ENCODE measurements at places on chromosomes 4 and X.

GRCh38 chr4:179007755-179008154 is 1565.5 kb upstream of the AGA start:
- no peak for DNase-seq

GRCh38 chrX:84219551-84219950 is 31.6 kb upstream of the RPS6KA6 start:
- DNase-seq, result no peak

DNA sequence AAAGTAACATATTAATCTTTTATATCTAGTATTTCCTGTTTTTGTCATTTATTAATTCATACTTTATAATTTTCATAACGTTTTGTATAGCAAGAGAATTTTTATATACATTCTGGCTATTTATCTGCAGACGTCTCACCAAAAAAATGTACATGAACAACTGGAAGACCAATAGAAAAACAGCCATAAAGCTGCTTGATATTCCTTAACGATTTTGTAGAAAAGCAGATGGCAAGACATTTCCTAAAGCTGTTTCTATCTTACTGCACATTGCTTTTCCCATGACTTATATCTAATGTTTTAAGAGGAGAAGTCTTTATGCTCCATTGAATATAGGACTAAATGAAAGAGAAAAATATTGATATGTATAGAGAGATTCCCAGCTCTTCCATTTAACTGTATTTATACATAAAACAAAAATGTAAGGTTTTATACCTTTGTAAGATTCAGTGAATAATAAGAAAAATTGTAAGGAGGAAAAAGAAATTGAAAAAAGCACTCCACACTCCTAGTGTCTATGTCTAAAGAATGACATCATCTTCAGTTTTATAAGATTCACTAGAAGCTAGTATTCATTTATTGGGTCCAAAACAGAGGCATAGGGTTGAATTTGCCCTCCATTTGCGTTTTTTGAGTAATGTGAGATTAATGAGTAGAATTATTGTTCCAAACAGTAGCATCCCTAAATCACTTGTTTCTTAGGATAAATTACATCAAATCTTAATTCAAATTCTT is 248.5 kb downstream of the PPP3CA start:
- DNase-seq, result no peak

DNA sequence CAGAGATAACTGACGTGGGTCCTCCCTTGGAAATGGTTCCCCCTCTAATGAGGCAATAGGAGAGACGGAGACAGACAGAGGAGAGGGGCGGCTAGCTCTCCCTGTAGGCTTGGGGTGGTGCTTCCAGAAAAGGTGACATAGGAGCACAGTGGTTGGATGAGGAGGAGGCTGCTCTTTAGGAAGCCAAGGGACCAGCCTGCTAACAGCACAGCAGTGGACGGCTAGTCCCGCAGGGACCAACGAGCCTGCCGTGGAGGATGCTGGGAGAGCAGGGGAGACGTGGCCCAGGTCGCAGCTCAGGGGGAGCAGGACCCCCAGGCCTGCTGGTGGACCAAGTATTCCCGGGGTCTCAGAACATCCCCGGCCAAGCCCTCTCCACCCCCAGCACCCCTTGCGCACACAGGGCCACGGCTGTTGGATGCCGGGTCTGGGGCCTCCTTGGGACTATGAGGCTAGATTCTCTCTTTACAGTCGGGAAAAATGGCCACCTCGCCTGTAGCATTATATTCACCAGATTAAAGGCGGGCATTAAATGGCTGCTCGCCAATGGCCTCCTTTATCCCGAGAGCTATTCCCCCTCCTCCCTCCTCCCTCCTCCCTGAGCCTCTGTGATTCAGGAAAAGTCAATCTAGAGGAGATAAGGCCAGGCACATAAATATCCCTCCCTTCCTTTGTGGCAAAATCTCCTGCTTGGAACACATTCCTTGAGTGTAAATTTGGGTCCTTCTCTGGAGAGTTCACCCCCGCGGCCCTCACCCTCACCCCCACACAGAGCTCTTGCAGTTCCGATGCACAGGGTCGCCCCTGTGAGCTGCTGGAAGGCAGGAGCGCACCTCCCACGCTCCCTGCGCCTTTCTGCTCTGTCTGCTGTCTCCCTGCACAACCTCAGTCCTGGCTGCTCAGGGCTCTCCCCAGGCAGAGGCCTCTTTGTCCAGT is 30.5 kb upstream of the NSG1 start:
- no peak for DNase-seq

- DNase-seq, result no peak
Observed at GRCh38 chrX:66126662-66127061, 37.4 kb upstream of the HEPH start.

- no peak for DNase-seq
Observed at GRCh38 chr4:75434105-75434504, 80.1 kb downstream of the RCHY1 start.

- DNase-seq, result no peak
Observed at GRCh38 chrX:81586096-81586495, 384.2 kb downstream of the SH3BGRL start.

DNA sequence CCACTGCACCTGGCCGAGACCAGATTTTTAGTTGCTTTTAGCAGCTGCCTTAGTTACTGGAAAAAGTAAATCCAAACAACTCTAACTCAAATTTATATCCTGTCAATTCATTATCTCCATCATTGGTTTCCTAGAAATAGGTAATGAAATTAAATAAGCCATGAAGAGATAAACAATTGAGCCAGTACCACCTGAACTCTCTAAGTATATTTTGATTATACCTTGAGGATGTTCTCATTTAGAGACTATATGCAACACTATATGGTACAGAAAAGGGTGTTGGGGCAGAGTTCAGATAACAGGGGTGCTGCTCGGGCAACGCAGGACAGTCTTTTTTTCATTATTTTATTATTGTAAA is 35.0 kb downstream of the SAT1 start:
- DNase-seq, result no peak

- DNase-seq, result no peak
Observed at GRCh38 chr4:23931489-23931830, 41.6 kb upstream of the PPARGC1A start.

DNA sequence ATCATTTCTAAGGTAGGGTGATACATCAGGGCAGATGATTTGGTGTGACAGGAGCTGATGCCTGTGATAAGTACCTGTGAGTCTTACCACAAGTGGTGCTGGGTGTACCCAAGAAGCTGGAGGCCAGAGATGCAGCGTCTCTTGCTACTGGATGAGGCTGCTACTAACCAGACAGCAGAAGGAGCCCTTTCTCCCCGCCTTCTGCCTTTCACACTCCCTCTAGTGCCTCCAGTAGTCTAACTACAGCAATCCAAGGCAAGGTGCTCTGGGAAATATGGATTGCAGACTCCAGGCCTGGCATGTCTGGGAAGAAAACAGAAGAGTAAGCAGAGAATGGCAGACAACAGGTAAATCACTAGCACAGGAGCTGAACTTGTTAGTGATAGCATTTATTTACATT is 470.8 kb downstream of the NKX6-1 start:
- DNase-seq, result no peak

- DNase-seq, result no peak
Observed at GRCh38 chr4:37652747-37653527, 33.2 kb downstream of the RELL1 start.

- DNase-seq, result no peak
Observed at GRCh38 chr4:97845758-97846157, 297.5 kb downstream of the STPG2 start.

DNA sequence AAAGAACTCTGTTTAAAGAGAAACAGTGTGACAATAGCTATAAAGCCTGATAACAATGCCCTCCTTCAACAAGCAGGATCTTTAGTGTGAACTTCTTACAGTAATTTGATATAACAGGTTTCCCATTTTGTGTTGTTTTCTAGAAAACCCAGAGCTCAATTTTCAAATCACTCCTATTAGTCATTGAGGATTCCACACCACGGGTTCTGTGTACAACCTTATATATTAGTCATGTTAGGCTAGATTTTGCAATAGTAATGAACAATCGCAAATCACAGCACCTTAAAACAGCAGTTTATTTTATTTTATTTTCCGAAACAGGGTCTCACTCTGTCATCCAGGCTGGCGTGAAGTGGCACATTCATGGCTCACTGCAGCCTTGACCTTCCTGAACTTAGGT is 1020.9 kb upstream of the INTU start:
- no peak for DNase-seq

- no peak for DNase-seq
Observed at GRCh38 chrX:141642979-141643378, 53.5 kb downstream of the SPANXA2 start.

GRCh38 chr4:186204103-186204559 is 12.8 kb downstream of the CYP4V2 start:
- no peak for DNase-seq

DNA sequence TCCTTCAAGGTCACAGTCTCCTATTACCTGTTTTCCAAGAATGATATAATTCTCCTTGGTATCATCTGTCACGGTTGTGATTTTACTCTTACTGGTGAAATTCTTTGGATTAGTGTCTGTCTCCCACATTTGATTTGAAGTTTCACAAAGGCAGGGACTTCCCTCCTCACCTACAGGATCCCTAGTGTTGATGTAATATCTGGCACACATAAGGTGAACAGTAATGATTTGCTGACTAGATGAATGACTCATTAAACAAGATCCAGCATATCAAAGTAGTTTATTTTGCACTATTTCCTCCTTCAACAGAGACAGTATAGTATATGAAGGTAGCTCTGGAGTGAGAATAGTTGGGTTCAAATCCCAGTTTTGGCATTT is 135.3 kb upstream of the IL1RAPL2 start:
- no peak for DNase-seq

DNA sequence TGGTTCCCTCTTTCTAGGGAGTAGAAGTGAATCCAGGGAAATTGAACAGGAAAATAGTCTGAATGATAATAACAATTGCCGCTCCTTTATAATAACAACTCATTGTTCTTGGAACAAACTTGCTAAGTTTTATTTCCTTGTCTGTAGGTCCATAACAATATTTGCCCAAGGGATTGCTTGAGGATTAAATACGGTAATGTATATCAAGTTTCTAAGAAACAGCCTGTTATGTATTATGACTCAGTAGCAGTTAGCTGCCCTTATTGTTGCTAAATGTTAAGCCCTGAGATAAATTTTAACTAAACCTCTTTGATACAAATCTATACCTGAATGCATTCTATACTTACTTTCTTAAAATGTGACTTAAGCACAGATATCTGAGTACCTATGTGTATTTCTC is 215.9 kb upstream of the AADAT start:
- no peak for DNase-seq

DNA sequence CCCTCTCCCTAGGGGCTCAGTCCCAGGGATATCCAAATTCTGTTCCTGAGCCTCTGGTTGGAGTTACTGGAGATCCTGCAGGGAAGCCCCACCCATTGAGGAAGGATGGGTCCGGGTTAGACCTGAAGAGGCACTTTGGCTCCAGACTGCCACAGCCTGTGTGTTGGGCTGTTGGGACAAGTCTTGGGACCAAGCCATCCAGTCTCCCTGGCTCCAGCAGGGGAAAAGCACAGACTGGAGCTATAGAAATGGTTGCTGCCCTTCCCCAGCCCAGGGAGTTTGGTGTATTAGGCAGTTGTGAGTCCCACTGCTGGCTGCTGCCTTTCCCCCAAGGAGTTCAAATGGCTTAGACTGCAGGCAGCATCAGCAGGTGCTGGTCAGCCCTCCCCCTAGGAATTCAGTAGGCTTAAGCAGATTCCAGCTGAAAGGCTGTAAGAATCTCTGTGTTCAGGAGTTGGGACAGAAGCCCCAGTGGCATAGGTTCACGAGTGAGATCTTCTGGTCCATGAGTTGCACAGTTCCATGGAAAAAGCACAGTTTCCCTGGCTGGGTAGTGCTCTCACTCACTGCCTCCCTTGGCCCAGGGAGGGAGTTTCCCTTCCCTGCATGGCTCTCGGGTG is 344.0 kb upstream of the EPHA5 start:
- DNase-seq, result no peak

DNA sequence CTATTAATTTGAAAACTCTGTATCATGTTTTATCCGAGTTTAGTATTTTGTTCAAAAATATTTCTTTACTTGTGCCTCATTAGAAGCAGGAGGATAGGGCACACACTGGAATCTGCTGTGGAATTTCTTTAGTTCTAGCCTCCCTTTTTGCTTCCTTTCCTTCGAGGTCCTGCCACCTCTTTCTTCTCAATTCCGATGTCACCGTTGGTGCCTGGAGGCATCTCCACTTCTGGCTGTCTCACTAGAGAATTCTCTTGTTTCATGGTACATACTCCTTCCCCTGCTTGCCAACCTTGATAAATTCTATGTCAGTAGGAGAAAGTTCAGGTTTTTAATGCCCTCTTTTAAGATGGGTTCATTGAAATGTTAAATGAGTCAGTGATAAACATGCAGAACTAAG is 140.1 kb downstream of the ANK2 start:
- no peak for DNase-seq

- no peak for DNase-seq
Observed at GRCh38 chr4:124640022-124640730, 72.4 kb downstream of the ANKRD50 start.

DNA sequence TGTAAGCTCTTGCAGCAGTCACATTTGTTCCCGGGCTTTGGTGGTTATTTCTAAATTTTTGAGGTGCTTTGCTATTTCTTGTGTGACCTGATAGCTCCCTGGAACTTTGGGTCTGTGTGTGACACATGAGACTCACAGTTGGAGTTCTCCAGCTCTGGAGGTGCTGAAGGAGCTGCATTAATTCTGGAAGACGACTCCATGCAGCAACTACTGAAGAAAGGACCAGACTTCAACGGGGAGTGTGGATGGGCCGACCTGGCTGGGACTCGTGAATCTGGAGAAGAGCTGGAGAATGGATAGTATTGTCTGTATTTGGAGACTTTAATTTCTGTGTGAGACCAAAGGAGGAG is 1.5 kb downstream of the MRFAP1 start:
- no peak for DNase-seq

- no peak for DNase-seq
Observed at GRCh38 chrX:15269618-15270521, at the start of gene ASB9. TSS of gene ASB9 (minus strand) at chrX:15270083. CDS start at chrX:15269874, 209 bp downstream.

DNA sequence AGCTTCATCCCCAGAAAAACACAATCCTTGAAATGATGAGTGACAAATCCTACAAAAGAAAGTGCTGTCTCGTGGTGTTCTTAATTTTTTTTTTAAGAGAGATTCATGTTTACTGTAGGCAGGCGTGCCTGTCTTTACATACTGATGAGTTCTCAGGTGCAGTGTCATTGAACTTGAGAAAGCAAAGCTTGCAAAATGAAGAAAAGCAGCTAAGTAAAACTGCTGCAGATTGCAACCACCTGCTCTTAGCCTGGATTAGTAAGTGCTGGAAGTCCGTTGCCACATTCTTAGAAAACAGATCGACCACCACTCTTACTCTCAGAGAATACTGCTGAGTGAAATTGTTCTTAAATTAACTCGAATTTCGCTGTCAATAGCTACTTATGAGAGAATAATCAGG is 854.6 kb downstream of the TRIML1 start:
- DNase-seq, result no peak

- DNase-seq, result no peak
Observed at GRCh38 chr4:64771149-64771548, 361.9 kb upstream of the TECRL start.

DNA sequence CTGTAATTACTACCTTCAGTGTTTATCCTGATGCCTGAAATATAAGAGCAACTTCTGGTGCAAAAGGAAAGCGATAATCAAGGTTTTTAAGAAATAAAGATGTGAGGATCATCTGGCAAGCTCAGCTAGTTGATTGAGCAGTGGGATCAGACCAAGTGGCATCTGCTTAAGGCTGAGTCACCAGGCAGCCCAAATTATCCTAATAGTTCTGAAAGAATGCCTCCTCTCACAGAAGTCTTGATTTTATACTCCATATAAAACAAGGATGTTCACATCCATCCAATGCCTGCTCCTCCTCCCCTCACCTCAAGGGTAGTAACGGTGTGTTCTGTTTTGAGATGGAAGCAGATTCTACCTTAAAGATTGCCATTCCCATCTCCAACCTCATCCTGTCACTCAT is 134.5 kb upstream of the RASGEF1B start:
- DNase-seq, result no peak

All from D721Med (cell line).